ENCODE measurements at places on chromosomes 12 and 14. TPM values are rescaled to one million over a fixed set of nuclear protein-coding genes. Genes with fewer than 3 reads are reported as not detected.

GRCh38 chr14:68849416-68849815 lies 56.5 kb upstream of the ZFP36L1 start:
- no peak overlapping the region for H3K27ac ChIP-seq
- peaks cover 10% of the 10 kb centered on the region for H3K36me3 ChIP-seq
- H3K27me3 ChIP-seq: no peaks in the 10 kb centered on the region
- no peak for DNase-seq
- no peaks in the 10 kb centered on the region for H3K4me1 ChIP-seq

GRCh38 chr14:73758392-73759182 lies 44.4 kb upstream of the PNMA1 start:
- peak overlapping the region; percentile 88 for H3K4me3 ChIP-seq
- no peaks in the 10 kb centered on the region for H3K36me3 ChIP-seq
- H3K27ac ChIP-seq: peak overlapping the region; percentile 96
- DNase-seq: peak; percentile 45
- H3K27me3 ChIP-seq: peaks cover 13% of the 10 kb centered on the region

DNA sequence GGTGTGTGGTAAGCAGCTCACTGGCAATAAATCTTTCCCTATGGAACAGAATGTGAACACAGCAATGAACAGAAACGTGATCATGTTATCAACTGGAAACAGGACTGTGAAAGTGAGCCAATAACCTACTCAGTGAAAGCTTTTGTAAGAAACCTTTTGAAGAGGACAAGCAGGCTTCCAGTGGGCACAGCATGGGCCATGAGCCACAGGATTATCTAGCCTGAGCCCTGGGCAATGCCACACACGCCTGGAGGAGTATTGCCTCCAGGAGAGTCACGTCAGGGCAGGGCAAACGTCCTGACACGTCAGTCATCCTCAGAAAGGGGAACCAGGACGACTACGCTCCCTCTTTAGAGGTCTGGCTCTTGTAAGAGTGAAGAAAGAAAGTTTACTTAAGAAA lies 32.3 kb downstream of the NRDE2 start:
- no peak overlapping the region for H3K27ac ChIP-seq
- peaks cover 19% of the 10 kb centered on the region for H3K4me1 ChIP-seq
- no peaks in the 10 kb centered on the region for H3K27me3 ChIP-seq
- H3K4me3 ChIP-seq: no peak overlapping the region

- H3K27me3 ChIP-seq: peaks cover 2% of the 10 kb centered on the region
- H3K4me1 ChIP-seq: no peaks in the 10 kb centered on the region
Measured at GRCh38 chr12:13085968-13086686, 17.3 kb downstream of the GSG1 start.

GRCh38 chr12:102438047-102438826 lies 42.1 kb downstream of the IGF1 start:
- H3K4me1 ChIP-seq: peaks cover 58% of the 10 kb centered on the region
- peak overlapping the region; percentile 58 for H3K27ac ChIP-seq
- peak overlapping the region; percentile 35 for H3K4me3 ChIP-seq
- H3K36me3 ChIP-seq: no peaks in the 10 kb centered on the region
- peak; percentile 51 for DNase-seq

DNA sequence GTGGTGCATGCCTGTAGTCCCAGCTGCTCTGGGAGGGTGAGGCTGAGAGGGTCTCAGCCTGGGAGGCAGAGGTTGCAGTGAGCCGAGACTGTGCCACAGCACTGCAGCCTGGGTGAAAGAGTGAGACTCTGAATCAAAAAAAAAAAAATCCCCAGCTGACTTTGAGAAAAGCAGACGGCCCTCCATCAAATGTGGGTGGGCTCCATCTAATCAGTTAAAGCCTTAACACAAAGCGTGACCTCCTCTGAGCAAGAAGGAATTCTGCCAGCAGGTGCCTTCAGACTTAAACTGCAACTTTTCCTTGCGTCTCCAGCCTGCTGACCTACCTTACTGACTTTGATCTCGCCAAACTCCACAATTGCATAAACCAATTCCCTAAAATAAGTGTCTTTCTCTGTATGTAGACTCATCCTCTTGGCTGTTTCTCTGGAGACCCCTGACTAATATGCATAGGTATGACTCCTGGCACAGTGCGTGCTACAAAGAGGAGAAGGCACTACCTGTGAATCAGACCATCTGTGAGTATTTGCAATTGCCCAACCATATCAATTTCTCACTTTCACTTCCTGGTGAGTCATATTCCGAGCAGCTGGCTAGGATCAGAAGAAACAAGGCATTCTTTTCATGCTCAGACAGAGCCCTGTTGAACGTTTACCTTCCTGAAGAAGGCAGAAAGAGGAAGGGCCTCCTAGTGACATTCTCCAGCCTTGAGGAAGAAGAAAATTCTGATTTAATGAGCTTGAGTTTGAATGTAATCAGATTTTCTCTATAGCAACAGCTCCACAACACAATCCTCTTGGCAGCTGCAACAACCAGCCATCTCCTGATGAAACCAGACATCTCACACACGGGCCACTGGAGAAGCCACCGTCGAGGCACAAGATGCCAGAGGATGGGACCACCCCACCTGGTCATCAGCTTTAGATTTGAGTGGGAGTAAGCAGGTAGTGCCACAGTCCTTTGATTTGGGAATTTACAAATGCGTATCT lies 54.3 kb downstream of the CLMN start:
- peak; percentile 66 for DNase-seq
- peaks cover 3% of the 10 kb centered on the region for H3K27me3 ChIP-seq
- H3K4me3 ChIP-seq: no peak overlapping the region

Gene PTMS
- 477 TPM for total RNA-seq

Gene TMTC2
- 3.3 TPM for total RNA-seq

Gene NTS
- total RNA-seq: not detected

Gene MGP
- total RNA-seq: not detected

Gene MEG3
- 246 TPM for total RNA-seq

Gene HOXC6
- total RNA-seq: 0.19 TPM

Gene ADGRD1
- not detected for total RNA-seq

Gene CLEC6A
- total RNA-seq: not detected

All from HFFc6 (cell line).